DMS153 (cell line): ENCODE measurements at places on chromosomes 12 and 14.
A peak's percentile ranks its signal among the peaks of the same experiment; 100 is the strongest.

DNA sequence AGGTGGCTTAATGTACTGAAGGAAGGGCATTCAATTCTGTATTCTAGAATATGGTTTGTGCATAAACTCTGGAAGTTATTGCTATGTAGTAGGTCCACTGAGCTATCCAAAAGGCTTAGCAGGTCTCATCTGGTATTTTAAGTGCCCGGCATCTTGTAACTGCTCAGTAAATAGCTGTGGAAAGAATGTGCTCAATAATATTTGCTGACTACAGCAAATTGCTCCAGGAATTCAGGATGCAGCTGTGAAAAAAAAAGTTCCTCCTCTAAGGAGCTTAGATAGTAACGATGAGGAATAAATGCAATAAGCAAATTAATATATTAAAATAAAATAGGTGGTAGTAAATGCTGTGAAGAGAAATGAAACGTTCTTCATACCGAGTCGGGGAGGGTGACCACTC is 857.1 kb downstream of the AACS start:
- no peak for DNase-seq

DNA sequence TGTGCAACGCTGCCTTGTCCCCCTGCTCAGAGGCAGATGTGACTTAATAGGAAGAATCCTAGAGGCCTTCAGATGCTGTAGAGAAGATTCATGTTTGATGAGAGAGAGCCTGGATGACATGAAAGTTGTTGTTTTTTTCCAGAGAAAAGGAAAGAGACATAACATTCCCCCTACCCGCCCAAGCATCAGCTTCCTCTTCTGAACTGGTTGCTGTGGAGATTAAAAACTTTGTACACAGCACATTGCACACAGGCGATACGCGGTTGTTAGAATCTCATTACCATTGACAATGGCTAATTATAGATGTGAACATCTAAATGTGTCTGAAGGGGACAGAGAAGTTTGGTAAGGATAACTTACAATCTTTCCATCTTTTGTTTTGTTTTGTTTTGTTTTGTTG is 13.6 kb upstream of the ETFBKMT start:
- no peak for DNase-seq

DNA sequence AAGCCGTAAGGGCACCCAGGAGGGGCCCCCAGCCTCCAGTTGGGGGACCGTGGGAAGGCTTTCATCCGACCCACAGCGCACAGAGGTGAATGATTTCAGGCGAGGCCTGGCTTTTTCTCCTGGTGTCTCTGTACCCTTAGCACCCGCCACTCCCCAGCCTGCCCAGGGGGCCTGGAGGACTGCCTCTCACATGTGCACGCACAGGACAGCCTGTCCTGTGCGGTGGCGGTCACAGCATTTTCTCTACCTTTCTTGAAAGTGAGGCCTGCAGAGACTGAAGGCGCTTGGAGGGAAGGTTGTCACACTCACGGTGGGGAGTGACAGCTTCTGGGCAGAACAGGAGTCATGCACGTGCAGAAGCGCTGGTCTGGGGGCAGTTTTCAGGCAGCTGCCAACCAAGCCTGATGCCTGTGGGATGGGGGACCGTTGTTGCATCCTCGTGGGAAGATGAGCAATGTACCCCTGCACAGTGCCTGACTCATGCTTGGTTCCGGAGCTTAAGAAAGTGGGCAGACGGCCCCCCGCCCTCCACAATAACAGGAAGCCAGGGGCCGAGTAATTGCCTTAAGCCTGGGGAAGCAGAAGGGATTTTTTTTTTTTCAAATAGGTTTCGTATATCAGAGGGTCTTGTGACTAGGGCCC is 148.1 kb downstream of the TSPAN9 start:
- no peak for DNase-seq

GRCh38 chr14:70448633-70449340 is 3.2 kb upstream of the ADAM21 start:
- DNase-seq = no peak

GRCh38 chr14:60266021-60266937 is 17.3 kb downstream of the PPM1A start:
- no peak for DNase-seq

DNA sequence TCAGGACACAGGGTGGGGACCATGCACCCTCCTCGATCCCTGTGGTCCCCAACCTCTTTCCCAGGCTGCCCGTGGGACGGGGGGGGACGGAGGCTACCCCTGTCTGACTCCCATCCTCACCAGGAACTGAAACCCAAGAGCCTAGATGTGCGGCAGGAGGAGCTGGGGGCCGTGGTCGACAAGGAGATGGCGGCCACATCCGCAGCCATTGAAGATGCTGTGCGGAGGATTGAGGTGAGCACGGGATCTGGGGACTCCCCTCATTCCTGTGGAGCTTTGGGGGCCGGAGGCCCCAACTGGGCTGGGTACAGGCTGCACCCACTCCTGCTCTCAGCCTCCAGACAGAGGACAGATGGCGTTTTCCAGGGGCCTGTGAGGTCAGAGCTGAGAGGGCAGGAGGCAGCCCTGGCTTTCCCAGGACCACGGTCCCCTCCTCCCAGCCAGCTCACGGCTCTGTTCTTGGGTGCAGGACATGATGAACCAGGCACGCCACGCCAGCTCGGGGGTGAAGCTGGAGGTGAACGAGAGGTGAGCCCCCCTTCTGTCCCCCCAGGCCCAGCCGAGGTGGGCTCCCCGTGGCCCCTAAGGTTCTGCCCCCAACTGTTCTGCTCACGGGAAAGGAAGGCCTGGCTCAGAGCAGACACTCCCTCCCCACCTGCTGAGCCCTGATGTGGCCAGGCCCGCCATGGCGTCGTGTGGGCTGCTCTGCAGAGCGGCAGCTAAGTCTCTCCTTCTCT is 24.2 kb downstream of the HIP1R start:
- DNase-seq = no peak

GRCh38 chr14:102125546-102125945 is 14.2 kb upstream of the WDR20 start:
- DNase-seq = no peak

GRCh38 chr12:76551482-76551888 is 8.1 kb downstream of the OSBPL8 start:
- DNase-seq = no peak

- DNase-seq = no peak
These were observed 7.0 kb downstream of the PPP1R1A start for GRCh38 chr12:54581412-54581811.

DNA sequence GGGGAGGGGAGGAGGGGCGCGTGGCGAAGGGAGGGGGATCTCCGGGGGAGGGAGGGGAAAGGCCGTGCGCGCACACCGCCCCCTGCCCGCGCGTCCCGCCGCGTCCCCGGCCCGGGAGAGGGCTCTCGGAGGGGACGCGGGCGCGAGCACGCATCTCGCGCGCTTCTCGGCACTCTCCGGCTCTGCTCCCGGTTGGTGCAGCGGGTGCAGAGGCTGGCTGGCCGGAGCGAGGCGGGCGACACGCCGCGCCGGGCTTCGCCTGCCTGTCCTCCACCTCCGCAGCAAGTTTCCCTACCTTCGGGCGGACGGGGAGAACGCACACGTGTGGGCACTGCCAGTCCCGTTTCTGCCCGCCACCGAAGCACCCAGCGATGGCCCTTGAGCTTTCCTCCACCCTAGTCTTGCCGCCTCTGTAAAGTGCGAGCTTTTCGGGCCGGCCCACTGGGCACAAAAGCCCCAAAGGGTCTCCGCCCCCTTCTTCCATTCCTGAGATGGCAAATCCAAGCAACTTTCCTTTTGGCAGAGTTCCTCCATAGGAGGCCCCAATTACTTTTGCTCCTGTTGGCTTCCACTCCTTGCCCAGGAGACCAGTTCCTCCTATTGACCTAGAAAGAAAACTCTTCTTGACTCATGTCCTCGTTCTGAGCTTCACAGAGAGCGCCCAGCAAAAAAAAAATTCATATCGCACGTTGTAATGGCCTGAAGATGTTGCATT is 363 bp upstream of the CSAD start:
- DNase-seq = peak; percentile 71

DNA sequence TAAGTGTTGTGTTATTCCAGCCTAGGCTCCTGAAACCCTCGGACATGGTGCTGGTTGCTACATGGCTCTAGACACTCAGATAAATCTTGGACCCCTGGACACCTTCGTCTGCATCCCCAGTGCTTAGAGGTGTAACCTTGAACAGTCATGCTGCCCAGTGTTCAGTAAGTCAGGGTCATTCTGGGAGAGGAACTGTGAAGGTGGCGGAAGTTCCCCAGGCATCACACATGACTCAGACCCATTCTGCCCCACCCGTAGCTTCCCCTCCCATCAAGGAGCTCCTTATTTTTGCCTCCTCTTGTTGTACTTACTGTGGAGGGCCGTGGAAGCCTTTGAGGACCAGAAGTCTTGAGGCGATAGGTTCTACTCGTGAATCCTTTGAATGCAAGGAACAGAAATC is 18.1 kb upstream of the SSPN start:
- DNase-seq = no peak

GRCh38 chr12:64991121-64991611 is 129.9 kb downstream of the WIF1 start:
- DNase-seq = no peak

GRCh38 chr14:61608245-61609165 is 86.8 kb upstream of the HIF1A start:
- peak; percentile 97 for DNase-seq

- DNase-seq = no peak
These were observed 67.1 kb downstream of the RALGAPA1 start for GRCh38 chr14:35742032-35742371.

DNA sequence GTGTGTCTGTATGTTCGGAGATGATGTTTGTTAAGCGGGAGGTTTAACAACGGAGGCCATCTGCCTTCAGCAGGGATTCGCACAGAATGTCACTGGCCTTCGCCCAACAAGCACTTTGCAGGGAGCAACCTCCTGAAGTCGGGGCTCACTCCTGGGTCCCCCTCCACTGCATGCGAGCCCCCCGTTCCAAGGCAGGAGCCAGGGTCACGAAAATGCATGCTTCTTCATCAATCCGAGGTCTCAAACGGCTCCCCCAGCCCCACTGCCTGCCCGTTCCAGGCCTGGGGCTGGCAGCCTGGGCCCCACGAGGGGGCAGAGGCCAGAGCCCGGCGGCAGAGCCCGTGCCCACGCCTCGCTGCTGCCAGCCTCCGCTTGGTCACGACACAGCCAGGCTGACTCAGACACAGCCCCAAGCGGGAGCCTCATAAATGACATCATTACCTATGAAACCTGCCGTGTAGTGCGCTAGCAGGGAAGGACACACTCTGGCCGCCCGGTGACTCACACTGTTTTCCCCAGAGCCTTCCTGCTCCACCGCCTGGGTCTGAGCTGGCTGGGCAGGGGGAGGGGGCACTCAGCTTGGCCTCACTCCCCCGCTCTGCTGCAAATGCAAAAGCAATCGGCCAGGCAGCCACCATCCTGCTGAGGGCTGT is 169.5 kb upstream of the RTL1 start:
- DNase-seq = peak; percentile 79

DNA sequence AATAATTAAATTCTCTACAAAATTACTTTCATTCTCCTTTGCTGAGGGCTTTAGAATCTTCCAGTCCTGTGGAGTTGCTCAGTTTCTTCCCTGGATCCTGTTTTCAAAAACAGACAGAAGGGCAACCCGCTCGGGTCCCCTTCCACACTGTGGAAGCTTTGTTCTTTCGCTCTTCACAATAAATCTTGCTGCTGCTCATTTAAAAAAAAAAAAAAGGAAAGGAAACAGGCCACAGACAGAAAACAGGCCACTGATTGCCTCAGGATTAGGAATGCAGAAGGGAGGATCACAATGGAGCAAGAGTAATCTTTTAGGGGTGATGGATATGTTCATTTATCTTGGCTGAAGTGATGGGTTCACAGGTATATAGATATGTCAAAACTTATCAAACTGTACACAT is 29.5 kb upstream of the HIGD1C start:
- DNase-seq = no peak

- no peak for DNase-seq
These were observed 30.1 kb upstream of the IGF1 start for GRCh38 chr12:102510463-102510862.

DNA sequence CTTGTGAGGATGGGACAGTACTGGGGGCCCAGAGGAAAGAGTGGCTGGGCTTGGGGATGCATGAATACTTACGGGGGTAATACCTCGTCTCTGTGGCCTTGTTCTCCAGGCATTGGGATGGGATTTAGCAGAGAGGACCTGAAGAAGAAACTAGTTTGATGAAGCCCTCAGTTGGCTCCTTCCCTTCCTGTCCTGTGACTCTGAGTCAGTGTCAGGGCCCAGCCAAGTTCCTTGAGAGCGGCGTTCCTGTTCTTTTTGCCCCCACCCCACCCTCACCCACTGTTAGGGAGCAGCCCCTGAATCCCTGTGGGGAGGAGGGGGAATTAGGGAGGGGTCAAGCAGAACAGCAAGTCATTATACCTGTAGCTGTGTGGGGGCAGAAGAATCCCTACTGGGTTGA is 5.2 kb upstream of the LRP1-AS start:
- no peak for DNase-seq

DNA sequence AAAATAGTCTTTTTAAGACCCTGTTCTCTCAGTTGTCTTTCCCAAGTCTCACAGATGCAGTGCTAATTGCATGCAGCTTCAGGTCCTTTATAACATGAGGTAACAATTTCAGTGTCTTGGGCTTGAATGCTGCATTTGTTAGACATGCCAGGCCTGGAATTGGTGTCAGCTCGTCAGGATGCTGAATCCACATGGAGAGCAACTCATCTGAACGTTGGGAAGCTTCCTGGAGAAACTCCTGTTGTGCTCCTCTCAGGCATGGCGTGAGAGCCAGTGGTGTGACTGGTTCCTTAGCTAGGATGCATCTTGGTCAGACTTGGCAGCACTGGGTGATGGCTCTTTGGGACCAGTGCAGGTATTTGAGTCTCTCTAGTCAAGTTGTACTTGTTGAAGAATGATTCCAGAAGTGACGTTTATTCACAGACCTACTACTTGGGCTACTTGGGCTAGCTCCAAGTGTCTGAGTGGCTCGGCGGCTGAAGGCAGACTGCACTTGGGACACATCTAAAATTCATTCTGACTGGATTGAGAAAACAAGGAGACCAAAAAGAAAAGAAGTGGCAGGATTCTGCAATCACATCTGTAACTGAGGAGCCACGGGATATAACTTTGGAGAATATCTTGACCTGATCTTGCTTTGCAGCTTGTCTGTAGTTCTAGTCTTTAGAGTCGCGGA is 134.8 kb upstream of the ARHGAP5 start:
- no peak for DNase-seq

- DNase-seq = no peak
These were observed 86.4 kb downstream of the ACACB start for GRCh38 chr12:109202770-109203169.
